ENCODE measurements at places on chromosomes 1 and 21.
A peak's percentile ranks its signal among the peaks of the same experiment; 100 is the strongest.

GRCh38 chr1:185281245-185281644, 35.8 kb downstream of the IVNS1ABP start:
- no peak for DNase-seq

DNA sequence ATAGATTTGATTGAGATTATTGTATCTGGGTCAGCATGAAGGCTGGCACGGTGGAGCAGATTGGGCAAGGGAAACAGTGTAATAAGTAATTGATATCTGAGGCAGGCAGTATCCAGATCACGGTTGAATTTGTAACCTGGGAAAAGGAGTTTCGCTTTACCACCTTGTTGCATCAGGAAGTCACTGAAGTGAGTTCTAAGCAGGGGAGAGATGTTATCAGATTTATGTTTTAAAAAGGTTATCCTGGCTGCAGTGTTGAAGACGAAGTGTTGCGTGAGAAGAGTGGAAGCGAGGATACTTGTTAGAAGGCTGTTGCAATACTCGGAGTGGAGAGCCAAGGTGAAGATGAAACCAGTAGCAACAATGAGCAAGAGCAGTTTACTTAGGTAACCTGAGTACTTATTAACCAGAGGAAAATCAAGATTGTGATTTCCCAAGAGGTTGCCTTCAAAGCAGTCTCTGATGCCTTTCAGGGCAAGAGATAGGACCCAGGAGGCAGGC, 77.8 kb downstream of the LHX9 start:
- DNase-seq: no peak

DNA sequence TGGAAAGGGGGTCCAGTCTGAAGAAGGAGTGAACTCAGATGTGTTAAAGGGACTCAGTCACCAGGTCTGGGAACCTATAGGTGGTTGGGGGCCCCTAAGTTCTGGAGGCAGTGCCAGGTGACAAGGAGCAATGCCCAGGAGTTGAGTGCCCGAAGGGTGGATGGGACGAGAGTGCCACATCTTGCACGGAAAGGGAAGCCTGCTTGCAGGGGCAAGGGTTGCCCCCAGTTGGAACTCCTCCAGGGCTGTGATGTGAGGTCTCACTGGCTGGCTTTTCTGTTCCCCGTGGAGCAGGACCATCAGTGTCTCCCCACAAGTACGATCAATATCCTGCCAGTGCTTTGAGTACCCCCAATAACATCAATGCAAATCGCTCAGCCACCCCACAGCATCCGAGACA, 107.3 kb downstream of the TOMM20 start:
- DNase-seq: no peak

- DNase-seq: no peak
These were observed 34.6 kb upstream of the CHIT1 start for GRCh38 chr1:203264052-203264501.

DNA sequence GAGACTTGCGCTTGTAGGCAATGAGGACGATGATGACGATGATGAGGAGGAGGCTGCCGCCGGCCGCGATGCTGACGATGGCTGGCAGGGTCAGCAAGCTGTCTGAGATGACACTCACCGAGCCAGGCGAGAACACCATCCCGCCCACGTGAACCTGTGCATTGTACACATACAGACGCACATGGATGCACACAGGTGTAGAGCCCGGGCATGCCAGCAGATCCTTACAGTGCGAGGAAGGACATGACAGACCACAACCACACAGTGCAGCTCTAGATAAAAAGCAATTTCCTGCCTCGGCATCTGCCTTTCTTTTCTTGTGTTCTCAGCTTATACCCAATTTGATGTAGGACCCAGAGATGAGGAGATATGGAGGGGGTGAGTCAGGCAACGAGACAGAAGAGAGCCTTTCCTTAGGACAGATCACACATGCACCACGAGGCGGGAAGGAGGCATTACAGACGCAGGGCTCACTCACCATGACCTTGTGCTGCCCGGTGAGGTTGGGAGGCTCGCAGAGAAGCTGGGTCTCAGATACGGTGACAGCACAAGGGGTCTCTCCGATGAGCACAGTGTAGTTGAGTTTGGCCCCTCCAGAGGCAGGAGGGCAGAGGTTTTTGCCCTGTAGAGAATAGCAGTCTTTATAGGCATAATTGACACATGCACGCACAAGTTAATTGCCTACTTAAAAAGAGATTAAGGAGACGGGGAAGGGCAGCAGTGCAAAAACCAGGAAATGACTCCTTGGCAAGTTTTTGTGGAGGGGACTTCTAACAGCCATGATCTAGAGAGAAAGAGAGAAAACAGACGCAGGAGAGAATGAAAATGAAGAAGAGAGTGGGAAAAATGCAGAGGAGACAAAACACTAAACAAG, 133.9 kb upstream of the CD34 start:
- no peak for DNase-seq

- DNase-seq: no peak
These were observed 30.5 kb upstream of the B3GALT2 start for GRCh38 chr1:193216920-193217319.

- DNase-seq: no peak
These were observed 3.5 kb upstream of the TIAM1 start for GRCh38 chr21:31347435-31348032.

DNA sequence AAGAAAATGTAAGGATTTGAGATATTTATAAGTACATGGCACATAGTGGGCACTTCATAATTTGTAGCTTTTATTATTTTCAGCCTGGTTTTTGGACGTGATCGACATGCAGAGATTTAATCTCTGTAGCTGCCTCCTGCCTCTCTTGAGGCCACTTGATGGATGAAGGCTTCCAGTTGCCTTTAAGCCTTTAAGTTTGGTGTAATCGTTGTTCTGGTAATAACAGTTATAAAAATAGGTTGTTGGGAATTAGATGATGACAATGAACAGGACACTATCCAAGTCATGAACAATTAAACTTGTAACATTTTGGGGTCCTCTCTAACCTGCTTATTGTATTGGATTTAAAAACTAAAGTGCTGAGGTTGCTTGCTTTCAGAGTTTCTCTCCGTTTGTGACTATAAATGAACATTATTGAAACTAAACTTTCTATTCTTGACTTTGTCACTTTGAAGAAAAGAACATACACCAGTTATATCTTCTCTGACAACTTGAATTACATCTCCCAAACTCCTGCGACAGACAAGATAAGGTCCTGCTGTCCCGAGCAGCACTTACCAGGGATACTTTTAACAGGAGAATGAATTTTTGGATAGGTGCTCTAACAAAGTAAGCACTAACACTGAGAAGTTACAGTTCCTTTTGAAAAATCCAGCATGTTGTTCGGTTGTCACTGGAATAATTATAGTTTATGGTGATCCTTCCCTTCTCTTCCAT, 295.0 kb downstream of the NFIA start:
- no peak for DNase-seq

DNA sequence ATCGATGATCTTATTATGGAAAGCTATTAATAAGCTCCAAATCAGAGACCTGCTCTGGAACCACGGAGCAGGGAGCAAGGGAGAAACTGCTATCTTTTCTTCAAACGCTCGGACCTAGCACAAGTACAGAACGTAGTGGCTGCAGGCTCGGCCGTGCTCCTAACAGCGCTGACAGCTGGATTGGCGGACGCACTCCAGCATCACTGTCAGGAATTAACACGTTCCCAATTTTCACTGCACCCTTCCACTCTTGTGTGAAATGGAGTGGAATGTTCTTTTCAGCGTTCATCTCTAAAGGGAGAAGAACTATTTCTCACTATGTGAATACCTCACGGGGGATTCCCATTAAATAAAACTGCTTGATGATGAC, 106.9 kb downstream of the ZNF281 start:
- DNase-seq: no peak

DNA sequence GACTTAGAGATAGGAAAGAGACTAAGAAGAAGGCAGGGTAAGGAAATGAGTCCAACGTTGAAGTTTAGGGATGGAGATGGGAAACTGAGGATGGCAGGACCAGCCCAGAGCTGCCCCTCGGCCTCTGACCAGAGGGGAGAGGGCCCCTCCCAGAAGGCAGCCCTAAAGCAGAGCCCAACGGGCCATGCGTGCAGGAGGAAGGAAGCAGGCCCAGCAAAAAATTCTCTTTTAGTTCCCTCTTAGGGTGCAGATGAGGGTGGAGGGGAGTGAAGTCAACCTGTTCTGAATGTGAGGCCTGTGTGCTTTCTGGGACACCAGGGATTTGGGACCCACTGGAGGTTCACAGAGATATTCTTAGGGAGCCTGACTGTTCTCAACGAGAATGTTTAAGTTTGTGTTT, 225.4 kb downstream of the RHOU start:
- no peak for DNase-seq

- no peak for DNase-seq
These were observed 334.3 kb downstream of the TGFB2 start for GRCh38 chr1:218679391-218679790.

- no peak for DNase-seq
These were observed at the start of gene CDK18 for GRCh38 chr1:205504311-205505075. TSS of gene CDK18 (plus strand) at chr1:205504669. CDS start at chr1:205523168, 18,499 bp downstream.

GRCh38 chr1:52364235-52364839, 1.7 kb downstream of the CC2D1B start:
- DNase-seq: no peak

DNA sequence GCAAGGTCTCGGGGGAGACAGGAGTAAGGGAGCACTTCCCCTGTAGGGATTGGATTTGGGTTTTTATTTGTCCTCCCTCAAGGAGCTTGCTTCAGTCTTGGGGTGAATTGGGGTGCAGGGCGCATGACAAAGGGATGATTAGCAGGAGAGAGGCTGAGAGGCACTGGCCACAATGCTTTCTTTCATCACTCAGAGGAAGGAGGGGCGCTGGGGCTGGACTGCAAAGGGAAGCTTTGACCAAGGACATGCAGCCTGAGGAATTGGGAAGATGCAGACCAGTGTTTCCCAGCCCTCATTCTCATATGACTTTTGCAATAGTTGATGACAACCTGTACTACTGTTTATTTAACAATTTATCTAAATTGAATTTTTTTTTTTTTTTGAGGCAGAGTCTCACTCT, 34.1 kb upstream of the PDPN start:
- no peak for DNase-seq

GRCh38 chr1:205351984-205352713, 4.6 kb downstream of the KLHDC8A start:
- DNase-seq: peak; percentile 96

GRCh38 chr1:229617351-229618100, 8.4 kb downstream of the TAF5L start:
- DNase-seq: no peak

GRCh38 chr1:156495401-156496140, 5.0 kb downstream of the MEF2D start:
- no peak for DNase-seq

- no peak for DNase-seq
These were observed 7.3 kb downstream of the SCNN1D start for GRCh38 chr1:1287288-1288110.

GRCh38 chr1:116904791-116905320, 4.9 kb upstream of the PTGFRN start:
- DNase-seq: no peak

GRCh38 chr21:26061437-26061836, 109.1 kb downstream of the APP start:
- DNase-seq: peak; percentile 54

GRCh38 chr1:50252196-50252595, 143.5 kb downstream of the ELAVL4 start:
- no peak for DNase-seq

DNA sequence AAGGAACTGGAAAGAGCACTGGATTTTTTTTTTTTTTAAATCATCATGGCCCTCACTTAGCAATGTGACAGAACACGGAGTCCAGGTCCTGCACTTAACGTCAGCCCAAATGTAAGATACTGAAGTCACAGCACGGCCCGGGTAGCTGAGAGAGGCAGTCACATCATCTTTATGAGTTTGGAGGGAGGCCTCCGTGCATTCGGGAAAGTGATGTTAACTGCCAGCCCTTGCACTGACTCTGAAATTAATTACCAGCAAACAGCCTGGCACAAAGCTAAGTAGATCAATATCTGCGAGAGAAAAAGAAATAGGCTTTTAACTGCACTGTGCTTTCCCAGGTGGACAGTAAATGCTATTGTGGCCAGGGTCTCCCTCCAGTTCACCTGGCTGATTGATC, 109.5 kb upstream of the ADAR start:
- no peak for DNase-seq
